ENCODE measurements at places on chromosomes 3 and 15.

DNA sequence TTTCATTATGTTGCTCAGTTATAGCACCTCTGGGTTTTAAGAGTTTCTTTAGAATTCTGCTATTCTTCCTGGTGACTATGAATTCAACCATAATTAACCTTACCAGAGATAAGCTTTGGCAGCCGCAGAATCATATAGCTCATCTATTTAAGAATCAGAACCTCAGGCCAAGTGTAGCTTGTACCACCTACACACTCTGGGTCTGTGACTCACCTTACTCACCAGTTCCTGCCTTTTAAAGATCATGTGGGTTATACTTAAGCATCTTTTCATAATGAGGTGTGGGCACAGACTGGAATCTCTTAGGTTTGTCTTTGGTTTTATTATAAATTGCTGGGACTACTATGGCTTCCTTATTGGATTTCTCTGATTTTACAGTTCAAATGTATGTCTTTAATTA, 21.9 kb downstream of the CDV3 start:
- peak; percentile 12 for DNase-seq

DNA sequence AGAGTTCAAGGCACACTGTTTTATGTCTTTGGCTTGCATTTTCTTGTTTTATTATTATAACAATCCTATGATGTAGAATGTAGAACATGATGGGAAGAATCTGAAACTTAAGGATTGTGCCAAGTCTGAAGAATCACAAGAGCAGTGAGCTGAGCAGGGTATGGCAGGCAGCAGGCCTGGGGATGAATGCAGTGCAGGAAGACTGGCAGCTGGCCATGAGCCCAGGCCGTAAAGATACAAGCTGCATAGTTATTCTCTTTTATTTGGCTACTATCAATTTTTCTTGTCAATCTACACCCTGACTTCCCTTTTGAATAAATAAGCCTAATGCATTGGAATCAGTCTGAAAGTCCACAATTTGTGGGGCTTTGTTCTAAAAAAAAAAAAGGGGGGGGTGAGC, 89.6 kb upstream of the ARPP21 start:
- no peak for DNase-seq

- peak; percentile 43 for DNase-seq
These were observed 4.9 kb downstream of the TM6SF1 start for GRCh38 chr15:83112233-83112955.

- DNase-seq = no peak
These were observed 18.0 kb upstream of the DIS3L start for GRCh38 chr15:66275352-66275751.

- DNase-seq = no peak
These were observed 11.2 kb upstream of the CAMK1 start for GRCh38 chr3:9780910-9781309.

GRCh38 chr3:138079901-138080300, 35.5 kb downstream of the DZIP1L start:
- no peak for DNase-seq

GRCh38 chr3:25820366-25820765, 30.5 kb downstream of the OXSM start:
- DNase-seq = peak; percentile 82

DNA sequence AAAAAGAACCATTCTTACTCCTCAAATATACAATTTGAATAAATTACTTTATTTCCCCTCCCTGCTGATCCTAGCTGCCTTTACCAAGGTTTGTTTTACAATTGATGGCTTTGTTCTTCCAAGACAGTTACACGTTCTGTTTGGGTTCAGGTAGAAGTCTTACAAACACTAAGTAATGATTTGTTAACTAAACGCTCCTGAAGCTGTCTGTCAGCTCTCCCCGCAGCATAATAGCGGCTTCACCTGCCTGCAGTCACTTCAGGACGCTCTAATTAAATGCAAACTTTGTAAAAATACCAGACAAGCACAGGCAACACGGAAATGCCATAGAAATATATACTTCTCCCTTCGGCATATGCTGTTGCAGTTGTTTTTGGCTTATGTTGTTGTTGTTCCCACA, 176.4 kb upstream of the MDFIC2 start:
- no peak for DNase-seq

DNA sequence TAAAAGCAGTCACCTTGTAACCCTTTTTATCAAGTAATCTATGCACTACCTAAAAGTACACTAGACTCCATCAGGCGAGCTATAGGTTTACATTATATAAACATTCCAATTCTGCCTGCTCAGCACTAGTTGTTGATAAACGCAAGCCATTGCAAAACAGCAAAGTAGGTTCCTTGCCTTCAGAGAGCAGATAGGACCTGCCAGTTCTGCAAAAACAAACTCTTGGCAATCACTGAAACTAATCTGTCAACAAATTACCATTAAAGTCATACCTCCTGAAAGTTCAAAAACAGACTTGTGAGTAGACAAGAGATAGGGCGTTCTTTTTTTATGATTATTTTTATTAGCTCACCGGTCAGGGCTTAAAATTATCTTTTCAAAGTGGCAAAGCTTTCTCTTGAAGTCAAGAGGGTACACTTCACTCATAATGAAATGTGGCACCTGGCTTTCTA, 392.5 kb downstream of the FOXP1 start:
- DNase-seq = no peak

GRCh38 chr3:24202071-24202470, 257.0 kb downstream of the NR1D2 start:
- peak; percentile 34 for DNase-seq

GRCh38 chr3:136949708-136950107, 8.1 kb upstream of the IL20RB start:
- DNase-seq = no peak

- DNase-seq = no peak
These were observed 1.9 kb upstream of the PDIA5 start for GRCh38 chr3:123064914-123065313.

DNA sequence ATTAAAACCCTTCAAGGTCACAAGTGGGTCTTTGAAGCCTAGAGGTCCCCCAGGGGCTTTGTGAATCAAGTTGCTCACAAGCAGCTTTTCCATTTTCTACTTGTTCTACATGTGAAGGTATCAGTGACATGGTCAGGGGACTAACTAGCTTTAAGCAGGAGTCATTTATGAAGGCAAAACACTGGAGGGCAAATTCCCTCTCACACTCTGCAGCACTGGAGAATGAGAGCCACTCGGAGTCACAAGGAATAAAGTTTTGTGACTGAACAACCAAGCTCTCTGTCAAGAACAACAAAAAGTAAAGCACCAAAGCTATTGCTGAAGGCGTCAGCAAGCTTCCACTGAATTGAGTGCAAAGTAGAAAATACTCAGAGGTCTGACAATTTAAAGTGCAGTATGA, 609.0 kb downstream of the EDEM1 start:
- no peak for DNase-seq

DNA sequence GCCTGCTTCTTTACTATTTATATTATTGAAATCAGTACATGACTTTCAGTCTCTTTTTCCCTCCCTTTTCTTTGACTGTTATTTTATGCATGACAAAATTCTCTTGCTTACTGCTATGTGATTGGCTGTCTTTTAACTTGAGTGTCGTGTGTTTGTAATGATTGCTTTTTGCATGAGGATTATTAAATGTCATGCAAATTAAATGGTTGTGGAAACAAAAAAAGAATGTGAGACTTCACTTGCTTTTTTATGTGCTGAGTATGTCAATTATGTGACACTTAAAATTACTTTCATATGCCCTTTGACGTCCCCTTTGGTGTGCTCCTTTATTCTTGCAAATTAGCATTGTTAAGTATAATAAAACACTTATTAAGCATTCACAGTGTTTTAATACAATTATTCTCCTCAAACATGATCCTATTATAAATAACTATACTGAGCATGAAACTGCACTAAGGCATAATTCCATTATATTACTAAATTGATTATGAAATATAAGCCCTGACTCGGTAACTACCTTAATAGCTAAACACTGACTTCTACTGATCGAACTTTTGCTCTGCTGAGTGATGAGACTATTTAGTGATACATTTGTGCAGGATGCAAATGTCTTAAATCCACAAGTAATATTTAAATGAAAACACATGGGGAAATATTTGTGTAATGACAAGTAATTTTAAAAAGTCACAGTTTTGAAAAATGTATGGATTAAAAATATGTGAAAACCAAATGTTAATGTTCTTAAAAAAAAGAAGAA, 401.7 kb downstream of the NLGN1 start:
- no peak for DNase-seq

DNA sequence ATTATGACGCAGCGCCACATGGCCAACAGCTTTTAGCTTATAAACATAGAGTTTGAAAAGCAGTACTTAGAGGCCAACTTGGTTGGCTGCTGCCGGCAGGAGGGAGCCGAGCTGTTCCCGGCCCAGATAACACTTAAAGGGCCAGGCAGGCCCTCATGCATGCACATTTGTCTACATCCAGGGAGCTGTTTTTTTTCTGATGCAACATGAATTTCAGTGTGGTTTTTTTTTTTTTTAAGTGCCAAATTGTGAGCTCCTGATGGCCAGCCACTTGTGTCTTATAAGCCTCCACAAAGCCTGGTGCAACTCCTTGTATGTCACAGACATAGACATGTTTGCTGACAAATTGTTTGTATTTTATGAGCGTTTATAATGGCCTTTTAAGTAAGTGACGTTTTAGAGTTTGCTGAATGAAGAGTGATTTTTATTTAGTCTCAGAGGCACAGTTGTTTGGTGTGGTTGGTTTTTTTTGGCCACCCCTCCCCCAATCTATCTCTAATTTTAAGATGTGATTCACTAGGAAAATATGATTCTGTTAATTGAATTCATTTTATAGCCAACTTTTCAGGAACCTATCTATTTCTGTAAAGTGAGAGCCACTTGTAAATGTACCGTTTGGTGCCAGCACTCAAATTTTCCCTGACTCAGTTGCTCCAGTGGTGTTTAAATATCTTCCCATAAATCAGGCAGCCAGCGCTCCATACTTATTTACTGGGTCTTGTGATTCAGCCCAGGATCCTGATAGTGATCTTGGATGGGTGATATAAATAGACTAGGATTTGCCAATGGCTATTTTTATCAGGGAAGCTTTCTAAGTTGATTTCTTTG, 134.3 kb downstream of the VGLL4 start:
- DNase-seq = peak; percentile 89

- DNase-seq = no peak
These were observed 22.2 kb downstream of the XPC start for GRCh38 chr3:14156201-14156600.

GRCh38 chr3:126107957-126108675, 24.2 kb upstream of the SLC41A3 start:
- no peak for DNase-seq

- DNase-seq = no peak
These were observed 1.5 kb upstream of the CLK3 start for GRCh38 chr15:74613953-74614743.

- DNase-seq = no peak
These were observed 19.4 kb downstream of the GNB5 start for GRCh38 chr15:52171807-52172206.

GRCh38 chr3:55935241-55935640, 448.1 kb upstream of the WNT5A start:
- no peak for DNase-seq

- DNase-seq = no peak
These were observed 35.9 kb upstream of the DNAJC13 start for GRCh38 chr3:132381348-132381944.

DNA sequence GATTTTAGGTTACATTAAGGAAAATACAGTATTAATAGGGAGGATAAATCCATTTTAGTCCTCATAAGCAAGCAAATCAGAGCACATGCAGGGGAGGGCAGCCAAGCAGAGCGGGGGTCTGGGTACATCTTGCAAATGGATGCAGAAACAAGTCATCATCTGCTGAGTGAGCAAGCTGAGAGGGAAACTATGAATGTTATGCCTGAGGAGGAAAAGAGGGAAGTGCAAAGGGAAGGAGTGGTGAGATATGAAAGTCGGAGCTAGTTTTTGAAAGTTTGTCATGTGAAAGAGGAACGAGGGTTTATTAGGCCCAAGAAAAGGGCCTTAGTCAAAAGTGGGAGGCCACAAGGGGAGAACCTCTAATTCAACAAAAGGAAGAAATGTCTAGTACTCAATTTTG, 15.4 kb downstream of the PTX3 start:
- no peak for DNase-seq

GRCh38 chr3:195896361-195897080, 11.8 kb downstream of the TNK2 start:
- DNase-seq = peak; percentile 71

DNA sequence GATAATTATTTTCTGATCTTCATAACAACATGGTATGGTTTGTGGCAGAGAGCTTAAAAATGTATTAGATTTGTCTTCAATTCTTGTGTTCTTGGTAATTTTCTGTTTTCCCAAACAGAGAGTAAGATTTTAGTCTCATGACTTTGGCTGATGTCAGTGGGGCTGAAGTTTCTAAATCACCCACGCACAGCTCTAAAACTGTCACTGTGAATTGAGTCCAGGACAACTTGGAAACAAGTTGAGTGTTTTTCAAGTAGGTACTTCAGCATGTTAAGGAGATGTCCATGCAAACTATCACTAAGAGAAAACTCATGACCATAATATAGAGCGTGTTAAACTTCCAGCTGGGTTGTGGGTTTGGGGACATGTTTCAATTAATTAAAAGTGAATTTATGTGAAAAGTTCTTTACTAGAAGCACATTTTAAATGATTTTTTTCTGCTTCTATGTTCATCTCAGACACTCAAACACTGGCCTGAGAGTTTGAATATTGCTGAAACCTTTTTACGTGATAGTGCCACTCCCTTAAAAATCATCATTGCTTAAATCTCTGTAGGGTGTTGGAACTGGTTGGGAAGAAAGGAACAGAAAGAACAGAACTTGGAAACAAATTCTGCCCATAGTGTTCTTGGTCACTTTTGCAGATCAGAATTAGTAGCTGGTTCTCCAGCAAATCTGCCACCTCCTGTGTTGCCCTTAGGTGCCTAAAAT, 89.8 kb downstream of the KLHL25 start:
- DNase-seq = no peak

DNA sequence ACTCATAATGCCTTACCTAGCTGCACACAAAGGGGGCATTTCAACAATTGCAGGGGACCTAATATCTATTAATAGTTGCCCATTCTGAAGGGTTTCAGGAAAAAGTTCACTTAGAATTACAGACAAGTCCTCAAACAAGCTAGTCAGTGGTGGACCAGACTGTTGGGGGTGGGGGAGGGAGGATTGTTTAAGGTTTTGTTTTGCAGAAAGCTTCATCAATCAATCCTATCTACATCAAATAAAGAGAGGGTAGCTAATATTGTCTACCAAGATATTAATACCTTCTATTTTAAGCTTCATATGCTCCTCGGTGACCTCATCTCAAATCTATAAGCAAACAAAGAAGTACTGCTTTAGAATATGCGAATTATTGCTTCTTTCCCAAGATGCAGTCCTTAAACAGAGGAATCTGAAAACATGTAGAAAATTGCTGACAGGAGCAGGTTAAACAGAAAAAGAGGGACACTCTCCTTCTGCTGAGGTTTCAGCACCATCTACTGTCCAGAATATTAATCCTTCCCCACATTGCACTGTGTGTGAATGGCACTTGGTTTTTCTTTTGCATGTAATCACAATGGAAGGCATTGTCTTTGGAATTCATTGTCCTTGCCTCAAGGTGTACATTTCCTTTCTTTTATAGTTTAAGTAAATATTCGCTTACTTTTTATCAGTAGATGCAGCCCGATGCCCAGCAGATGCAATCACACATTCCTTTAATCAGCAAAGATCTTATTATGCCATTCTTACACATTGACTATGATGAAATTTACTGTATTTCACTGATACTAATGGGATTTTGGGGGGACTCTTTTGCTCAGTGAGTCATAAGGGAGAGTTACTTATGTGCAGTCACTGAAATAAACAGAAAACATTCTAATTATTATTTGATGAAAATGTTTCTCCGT, 94.7 kb downstream of the IL5RA start:
- DNase-seq = no peak
